ENCODE measurements at places on chromosomes 2 and 18. TPM values are rescaled to one million over a fixed set of nuclear protein-coding genes. Genes with fewer than 3 reads are reported as not detected.

The YPEL5 gene
- 49.5 TPM for total RNA-seq

The FBXO15 gene
- 0.43 TPM for total RNA-seq

The C2orf66 gene
- 0.17 TPM for total RNA-seq

The LYG2 gene
- not detected for total RNA-seq

All from activated naive CD4-positive, alpha-beta T cell treated with anti-CD3 and anti-CD28 coated beads, Interleukin-2, amount 10 ng/mL, durations not matched to agents 5 hours and 36 hours (primary cell).